ENCODE measurements at places on chromosomes 5 and 9.

DNA sequence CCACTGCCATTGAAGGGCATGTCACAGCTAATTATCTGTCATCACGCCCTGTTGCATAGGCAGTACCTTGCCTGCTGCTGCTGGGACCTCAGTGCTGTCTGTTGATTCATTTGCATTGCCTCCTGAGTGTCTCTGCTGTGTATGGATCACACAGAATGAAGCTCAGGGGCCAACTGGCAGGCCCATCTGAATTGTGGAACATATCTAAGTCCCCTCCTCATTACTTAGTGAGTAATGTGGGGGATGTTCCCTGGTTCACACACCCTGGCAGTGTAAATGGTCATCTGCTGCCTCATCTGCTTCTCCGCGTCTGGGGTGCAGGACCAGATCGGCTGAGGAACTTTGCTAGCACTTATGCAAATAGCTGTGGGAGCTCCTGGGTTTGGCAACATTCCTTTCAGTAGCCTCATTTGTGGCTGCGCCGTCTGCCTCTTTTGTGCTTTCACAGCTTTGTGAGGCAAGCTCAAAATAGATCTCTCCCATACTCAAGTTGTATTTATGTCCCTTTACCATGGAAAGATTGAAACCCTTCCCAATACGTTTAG is 25.4 kb downstream of the TYRP1 start:
- no peak for DNase-seq

DNA sequence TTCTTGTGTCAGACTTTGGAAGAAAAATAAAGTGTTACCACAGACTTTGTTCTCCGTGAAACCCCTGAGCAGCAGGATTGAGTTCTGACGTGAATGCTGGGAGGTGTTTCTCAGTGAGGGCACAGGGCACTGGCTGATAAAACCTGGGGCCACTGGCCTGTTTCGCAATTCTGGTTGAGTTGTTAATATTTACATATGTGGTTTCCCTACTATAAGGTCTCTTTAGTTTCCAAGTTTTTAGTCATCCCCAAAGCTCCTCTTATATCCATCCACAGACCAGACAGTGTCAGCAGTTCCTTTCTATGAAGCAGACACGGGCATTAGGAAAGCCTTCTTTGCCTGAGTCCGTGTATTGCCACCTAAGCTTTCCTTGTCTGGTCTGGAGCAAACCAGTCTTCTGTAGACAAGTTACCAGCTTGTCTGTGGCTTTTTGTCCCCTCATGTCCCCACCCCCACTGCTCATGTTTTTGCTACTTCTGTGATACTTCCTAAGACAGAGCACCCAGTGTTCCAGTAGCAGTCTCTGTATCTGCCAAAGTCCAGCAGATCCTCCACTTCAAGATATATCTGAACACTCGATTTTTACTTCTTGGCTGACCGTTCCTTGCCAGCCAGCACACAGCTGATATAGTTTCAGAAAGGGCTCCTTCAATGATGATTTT is 42.0 kb downstream of the ACO1 start:
- DNase-seq = no peak

GRCh38 chr5:168951356-168951755 is 349.6 kb downstream of the SLIT3 start:
- DNase-seq = no peak

DNA sequence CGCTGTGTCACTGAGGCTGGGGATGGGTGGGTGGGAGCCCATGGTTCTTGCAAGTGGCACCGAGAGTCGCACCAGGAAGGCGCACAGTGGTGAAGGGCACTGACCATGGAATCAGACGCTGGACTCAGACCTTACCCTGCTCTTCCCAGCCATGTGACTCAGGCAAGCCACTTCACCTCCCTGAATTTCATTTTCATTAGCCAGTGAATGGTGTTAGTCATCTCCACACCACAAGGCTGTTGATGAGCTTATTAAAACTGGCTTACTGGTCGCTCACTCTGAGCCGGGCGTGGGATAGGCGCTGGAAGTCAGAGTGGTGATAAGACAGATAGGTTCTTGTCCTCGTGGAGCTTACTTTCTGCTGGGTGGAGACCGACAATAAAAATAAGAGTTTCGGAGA is 25.1 kb downstream of the FGF18 start:
- no peak for DNase-seq

- no peak for DNase-seq
Measured at GRCh38 chr9:95831810-95832209, 43.7 kb upstream of the ERCC6L2 start.

GRCh38 chr5:169013846-169014245 is 287.1 kb downstream of the SLIT3 start:
- no peak for DNase-seq
